SIG-M5 (cell line): ENCODE measurements at places on chromosomes 7 and 10.

DNA sequence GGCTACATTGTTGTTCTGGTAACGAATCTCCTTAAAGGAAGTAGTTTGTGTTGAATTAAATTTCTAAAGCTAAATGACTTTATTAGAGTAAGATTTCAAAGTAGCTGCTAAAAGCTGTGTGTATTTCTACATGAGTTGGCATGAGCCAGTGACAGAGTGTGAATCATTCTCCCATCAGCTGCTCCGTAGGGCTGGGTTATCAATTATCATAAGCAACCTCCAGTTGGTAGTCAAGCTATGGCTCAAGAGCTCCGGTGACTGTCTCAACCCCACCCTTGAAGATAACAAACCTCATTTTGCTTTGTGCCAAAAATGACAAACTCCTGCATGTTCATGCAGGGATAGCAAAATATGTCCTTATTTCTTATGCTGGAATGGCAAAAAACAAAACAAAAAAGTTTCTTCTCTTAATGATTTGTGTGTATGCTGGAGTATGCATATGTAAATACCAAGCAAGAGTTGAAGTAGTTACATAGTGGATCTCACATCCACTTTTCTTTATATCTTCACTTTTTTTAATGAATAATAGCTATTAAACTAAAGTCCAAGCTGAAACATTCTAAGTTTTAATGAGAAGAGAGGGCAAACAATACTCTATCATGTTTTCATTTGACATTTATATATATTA, 249.4 kb downstream of the CACNA2D1 start:
- no peak for DNase-seq

GRCh38 chr7:156626220-156626895, 14.2 kb upstream of the RNF32 start:
- DNase-seq = no peak

DNA sequence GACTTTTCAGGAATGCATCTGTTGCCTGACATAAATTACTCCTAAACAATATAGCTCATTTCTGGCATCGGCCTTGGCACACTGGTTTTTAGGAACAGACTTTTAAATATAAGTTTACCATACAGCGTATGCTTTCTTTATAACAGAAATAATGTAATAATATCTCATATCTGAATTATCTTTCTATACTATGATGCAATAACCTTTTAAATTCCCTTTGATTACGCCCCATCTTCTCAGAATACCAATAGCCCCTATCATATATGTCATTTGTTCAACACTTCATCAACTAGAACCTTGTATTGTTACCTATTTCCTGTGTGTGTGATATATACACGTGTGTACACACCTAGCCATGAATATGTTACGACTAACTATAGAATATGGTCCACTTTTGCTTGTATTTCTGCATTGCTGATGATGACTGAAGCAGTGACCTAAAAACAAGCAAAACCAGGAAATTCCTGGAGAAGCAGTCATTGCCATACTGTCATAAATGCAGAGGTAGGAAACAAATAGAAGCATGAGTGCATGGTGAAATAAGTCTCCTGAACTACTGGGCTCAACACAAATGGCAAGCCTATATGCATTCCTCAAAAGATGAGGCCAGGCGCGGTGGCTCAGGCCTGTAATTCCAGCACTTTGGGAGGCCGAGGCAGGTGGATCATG, 618.4 kb upstream of the NRP1 start:
- no peak for DNase-seq

GRCh38 chr10:129108378-129108777, 358.7 kb upstream of the MGMT start:
- no peak for DNase-seq

DNA sequence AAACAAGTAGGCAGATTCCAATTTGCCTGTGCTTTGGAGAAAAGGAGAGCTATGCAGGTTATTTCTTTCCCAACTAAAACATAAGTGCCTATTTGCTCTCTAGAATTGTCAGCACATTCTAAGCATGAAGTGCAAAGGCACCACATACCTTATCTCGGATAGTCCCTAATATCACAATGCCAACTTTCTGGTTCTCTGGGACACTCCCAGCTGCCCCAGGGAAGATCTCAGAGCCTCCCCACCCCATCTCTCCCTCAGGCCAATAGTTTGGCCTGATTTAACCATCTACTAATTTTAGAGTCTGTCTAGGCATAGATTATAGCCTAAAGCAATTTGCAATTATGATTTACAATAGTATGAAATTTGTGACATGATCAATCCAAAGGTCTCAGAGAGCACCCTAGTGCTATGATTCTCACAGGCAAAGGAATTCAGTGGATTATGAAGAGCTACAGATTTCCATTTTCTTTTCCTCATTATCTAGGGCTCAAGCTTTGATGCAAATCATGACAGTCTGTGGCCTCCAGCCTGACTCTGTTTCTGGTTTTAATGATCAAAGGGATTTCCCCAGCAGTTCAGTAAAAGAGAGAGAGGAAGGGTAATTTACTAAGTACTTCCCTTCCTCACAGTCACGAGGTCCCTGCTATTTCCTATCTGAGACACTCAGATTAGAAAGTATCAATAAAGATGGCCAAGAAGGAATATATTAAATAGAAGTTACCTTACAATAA, 29.0 kb upstream of the IL6 start:
- DNase-seq = no peak

- DNase-seq = no peak
Observed at GRCh38 chr10:6208799-6209235, 6.1 kb downstream of the PFKFB3 start.
